Stimulated activated CD4-positive, alpha-beta T cell treated with anti-CD3 and anti-CD28 coated beads, TNF-alpha, amount 100 ng/mL, for 4 hours (primary cell): ENCODE measurements at places on chromosomes 12 and 14.

DNA sequence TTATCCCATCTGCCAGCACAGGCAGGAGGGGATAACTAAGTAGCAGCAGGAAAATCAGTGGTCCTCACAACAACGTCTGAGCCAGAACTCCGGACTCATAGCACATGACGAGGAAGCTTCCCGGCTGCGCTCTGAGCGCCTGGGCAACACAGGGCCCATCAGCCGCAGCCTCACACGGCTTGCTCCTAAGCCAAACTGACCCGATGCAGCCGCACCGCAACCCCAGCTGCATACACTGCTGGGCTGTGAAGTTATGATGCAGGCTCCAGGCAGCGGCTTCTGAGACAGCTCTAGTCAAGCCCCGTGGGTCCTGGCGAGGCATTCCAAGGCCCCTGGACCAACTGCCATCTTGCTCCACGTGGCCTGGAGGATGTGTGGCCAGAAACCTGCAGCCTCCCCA, 28.1 kb downstream of the ZFYVE21 start:
- no peak for DNase-seq

DNA sequence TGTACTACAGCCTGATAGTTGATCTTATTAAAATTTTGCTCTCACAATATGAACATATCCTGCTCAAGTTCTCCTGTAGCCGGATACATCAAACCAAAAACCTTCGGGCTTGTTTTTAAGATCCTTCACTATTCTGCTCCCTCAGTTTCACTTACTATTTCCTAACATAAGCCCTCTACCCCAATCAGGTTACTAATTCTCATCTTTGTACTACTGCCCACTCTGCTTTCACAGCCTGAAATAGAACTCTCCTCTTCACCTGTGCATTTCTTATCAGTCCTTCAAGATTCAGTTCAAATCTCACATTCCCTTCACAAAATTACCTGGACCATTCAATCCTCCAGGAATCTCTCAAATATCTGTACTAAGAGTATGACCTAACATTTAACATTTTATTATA, 14.2 kb downstream of the PAWR start:
- DNase-seq, result no peak

DNA sequence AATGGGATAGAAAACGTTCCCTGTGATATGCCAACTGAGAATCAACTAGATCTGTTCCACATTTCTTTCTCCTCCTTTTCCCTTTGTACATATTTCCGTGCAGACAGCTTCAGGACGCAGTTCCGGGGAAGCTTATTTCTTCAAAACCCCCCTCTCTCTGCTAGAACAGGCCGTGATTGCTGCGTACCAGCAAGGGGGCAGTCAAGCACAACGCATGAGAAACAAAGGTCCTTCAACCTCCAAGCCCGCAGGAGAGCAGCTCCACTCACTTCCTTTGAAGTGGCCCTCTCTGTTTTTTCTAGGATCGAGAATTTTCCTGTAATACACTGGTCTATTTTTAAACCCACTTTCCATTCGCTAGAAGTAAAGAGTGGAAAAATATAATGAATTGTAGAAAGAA, 80.8 kb downstream of the ZNF664 start:
- no peak for DNase-seq

GRCh38 chr12:64044191-64044590, 177.9 kb downstream of the KICS2 start:
- no peak for DNase-seq

- DNase-seq, result no peak
Measured at GRCh38 chr12:22733756-22734155, 108.8 kb downstream of the ETNK1 start.

GRCh38 chr12:52846356-52846970, 2.3 kb downstream of the KRT78 start:
- DNase-seq, result no peak

DNA sequence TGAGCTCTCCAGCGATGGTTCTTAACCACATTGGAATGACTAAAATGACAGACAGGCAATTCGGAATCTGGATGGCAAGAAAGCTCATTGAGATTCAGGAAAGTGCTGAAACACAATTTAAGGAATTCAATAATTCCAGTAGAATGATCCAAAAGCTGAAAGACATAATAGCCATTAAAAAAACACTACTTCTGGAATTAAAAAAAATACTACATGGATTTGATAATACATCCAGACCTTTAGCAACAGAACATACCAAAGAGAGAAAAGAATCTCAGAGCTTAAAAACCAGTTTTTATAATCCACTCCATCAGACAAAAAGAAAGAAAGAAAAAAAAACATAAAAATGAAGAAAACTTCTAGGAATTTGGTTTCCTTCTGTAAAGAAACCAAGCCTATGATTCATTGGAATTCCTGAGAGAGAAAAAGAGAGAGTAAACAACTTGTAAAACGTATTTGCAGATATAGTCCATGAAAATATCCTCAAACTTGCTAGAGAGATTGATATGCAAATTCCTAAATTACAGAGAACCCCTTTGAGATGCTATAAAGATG, 52.8 kb downstream of the SLCO1B1 start:
- no peak for DNase-seq

DNA sequence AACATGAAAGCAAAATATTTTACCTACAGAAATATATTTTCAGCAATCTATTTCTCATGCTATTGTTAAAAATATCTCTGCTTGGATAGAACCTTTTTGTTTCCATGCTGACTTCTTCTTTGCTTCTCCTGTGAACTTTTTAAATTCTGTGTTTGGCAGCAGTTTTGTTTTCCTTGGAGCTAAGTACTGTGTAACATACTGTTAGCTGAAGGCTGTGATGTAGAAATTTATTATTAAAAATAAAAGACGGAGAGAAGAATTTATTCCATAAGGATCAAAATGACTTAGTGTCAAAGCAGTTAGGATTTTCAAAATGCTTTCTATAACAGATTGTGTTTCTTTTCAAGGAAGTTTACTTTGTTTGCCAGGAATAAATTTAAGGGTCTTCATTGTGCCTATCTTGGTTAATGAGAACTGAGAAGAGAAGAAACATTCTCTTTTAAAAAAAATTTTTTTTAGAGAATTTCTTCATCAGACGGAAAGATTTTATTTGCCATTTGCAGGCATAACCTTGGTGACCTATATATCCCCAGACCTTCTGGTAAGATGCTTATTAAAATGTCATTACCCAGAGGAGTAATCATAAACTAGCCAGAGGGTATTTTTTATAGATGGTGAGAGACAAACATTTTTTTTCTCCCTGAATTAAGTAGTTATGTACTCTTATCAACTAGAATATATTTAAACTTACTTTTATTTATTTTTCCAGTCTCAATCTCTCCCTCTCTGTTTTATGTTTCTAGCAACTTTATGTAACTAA, 147.1 kb upstream of the SLCO1C1 start:
- DNase-seq, result no peak

- DNase-seq, result peak; percentile 54
Measured at GRCh38 chr12:67648521-67649260, at the start of gene DYRK2. DYRK2 (plus strand) TSS chr12:67648745; CDS start chr12:67649134, 389 bp downstream.
